Stimulated activated CD4-positive, alpha-beta T cell treated with anti-CD3 and anti-CD28 coated beads, Interleukin-4, amount 100 ng/mL, for 1 hour (primary cell): ENCODE measurements at places on chromosomes 12 and 14.

DNA sequence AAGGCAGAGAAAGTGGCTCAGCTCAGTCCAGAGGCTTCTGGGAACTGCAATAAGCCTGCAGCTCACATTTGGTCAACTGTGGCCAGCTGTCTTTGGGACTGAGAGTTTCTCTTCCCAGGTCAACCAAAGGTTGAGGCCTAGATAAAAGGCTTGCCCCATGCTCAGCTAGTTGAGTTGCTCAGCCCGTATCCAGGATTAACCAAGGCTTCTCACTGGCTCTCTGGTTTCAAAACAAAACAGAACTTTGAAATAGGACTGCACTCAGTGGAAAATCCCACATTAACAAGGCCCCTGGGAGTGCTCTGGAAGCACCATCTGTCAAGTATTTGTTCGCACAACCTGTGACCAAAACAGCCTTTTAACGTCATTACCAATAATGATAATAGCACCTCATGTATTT, 40.3 kb upstream of the NUAK1 start:
- DNase-seq: no peak

- no peak for DNase-seq
Observed at GRCh38 chr12:34264110-34264509, 241.8 kb downstream of the ALG10 start.

- no peak for DNase-seq
Observed at GRCh38 chr12:10372559-10372958, 17.3 kb downstream of the KLRK1 start.

GRCh38 chr12:114450019-114450418, 44.1 kb upstream of the TBX5 start:
- no peak for DNase-seq

GRCh38 chr12:96121271-96121711, 72.9 kb upstream of the ELK3 start:
- no peak for DNase-seq

DNA sequence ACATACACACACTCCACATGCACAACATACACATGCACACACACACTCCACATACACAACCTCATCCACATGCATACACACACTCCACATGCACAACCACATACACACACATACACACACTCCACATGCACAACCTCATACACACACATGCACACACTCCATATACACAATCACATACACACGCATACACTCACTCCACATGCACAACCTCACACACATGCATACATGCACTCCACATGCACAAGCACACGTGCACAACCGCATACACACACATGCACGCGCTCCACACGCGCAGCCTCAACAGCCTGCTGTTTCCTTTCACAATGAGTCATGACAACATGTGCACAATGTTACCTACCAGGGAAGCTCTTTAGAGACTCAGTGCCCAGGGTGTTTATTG, 61.2 kb upstream of the TMEM132C start:
- no peak for DNase-seq
